ENCODE measurements at places on chromosomes 2 and 18. TPM values are rescaled to one million over a fixed set of nuclear protein-coding genes. Genes with fewer than 3 reads are reported as not detected.

DNA sequence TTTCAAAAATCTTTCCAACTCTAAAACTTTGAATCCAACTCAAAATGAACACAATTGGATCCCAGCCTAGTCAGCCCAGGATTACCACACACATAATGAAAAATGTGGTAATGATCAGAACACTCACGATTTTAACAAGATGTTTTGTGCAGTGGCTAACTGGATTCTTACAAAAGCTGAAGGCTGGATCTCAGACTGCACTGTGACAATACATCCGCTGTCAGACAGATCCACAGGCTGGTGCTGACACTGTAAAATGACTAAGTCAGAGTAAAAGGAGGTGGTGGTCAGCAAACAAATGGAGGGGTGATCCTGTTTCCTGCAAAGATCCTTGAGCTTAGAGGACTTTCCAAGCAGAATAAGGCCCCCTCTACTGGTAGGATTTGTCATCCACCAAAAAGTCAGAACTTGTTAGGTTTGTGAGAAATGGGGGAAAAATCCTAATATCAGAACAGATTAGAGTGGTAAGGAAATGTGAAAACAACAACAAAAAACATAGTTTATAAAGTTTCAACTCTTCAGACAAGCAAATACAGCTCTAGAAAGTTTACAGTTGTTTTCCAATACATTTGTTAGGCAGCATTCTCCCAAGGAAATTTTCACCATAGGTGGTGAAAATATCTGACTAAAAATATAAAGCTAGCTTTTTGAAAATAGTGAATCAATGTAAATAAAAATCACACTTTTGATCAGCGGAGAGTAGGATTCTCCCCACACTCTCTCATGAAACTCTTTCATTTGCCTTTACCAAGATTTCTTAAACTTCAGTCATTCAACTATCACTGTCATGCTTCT, 211.9 kb downstream of the AGPS start:
- DNase-seq = peak; percentile 38

DNA sequence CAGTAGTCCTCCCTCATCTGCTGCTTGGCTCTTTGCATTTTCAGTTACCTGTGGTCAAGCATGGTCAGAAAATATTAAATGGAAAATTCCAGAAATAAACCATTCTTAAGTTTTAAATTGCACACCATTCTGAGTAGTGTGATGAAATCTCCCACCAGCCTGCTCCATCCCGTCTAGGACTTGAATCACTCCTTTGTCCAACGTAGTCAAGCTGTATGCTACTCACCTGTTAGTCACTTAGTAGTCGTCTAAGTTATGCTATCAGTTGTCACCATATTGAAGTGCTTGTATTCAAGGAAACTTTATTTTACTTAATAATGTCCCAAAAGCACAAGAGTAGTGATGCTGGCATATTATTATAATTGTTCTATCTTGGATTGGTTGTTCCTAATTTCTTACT, 172.5 kb downstream of the FIGN start:
- DNase-seq = no peak

GRCh38 chr2:198382811-198383210, 578.4 kb downstream of the PLCL1 start:
- no peak for DNase-seq

DNA sequence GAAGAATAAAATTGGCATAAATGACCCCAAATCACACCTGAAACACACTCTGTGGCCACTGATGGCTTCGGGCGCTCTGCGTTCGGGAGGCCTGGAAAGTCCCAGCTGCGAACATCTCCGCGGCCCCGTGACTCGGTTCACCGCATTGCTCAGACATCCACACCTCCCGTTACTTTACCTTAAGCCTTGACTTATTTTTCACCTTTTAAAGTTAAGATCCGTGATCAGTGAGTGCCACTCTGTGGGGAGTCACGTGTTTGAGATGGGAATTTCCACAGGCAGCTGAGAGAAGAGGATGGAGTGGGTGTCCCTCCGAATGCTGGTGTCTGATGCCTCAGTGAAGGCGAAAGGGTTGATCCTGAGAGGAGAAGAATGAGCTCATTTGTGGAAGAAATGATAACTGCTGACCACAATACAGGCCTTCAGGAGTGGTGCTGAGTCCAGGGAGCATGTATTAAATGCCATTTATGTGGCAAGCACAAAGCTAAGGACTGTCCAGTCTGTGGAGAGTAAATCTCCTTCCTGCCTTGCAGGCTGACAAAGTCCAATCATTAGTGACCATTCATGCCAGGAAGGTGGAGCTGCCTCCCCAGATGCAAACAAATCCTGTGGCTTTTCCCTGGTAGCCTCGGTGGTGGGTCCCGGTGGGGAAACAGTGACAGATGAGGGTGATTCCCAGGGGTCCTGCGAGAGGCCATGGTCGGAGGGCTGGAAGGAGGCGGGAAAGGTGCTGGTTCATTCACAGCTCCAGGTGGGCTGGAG, 168.8 kb downstream of the RTP5 start:
- DNase-seq = no peak

ABCG8 gene
- not detected for total RNA-seq

Measured in H4 (cell line).